Activated naive CD8-positive, alpha-beta T cell treated with anti-CD3 and anti-CD28 coated beads, Interleukin-2, amount 50 U/mL, for 16 hours (primary cell): ENCODE measurements at places on chromosomes 1 and 21.

GRCh38 chr1:26747048-26747447, 40.7 kb upstream of the PIGV start:
- DNase-seq: no peak

- DNase-seq: no peak
Observed at GRCh38 chr1:192832492-192832891, 23.7 kb downstream of the RGS2 start.

DNA sequence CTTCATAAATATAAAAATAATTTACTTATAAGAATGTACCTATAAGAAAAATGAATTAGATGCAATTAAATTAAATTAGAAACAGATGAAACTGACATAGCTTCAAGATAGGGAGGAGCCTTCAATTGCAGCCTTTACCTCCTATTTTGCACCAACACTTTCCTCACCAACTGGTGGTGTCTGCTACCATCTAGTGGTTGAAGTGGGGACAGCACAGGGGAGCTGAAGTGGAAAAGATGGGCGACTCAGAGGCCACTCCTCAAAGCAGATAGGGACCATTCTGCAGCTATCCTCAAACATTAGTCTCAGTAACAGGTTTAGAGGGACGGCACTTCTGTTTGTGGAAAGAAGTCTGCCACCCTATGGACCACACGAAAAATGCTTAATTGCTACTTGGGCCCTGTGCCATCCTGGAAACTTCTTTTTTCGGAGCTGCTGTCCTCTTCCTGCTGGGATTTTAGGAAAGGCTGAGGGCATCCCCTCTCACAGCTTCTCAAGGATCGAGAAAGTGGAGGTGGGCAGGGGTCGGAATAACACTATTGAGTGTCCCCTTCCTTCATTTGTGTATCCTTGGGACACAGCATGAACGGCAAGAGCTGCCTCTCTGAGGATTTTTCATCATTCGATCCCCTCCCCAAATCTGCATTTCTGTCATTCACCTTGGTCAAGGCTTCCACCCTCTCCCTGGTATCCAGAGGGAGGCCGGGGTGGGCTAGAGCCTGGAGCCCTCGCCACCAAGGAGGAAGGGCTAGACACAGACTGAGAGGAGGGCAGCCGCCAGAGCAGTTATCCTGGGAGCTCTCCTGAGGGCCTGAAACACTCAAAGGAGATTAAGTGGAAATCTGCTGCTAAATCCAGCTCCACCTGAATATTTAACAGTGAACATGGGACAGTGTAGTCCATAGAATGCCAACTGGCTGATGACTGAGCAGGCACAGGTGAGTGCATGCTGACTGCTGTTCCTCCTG, 9.6 kb downstream of the PROK1 start:
- peak; percentile 77 for DNase-seq

GRCh38 chr1:167114725-167115124, 20.9 kb downstream of the STYXL2 start:
- no peak for DNase-seq
